Midbrain (tissue), 1 donor: ENCODE measurements at places on chromosomes 16 and 17.

- no peak for DNase-seq
Measured at GRCh38 chr16:29696881-29697331, 17.9 kb downstream of the QPRT start.

GRCh38 chr17:82632451-82632850, 15.8 kb downstream of the WDR45B start:
- no peak for DNase-seq

GRCh38 chr16:66569827-66570405, 3.7 kb downstream of the CMTM1 start:
- no peak for DNase-seq

- DNase-seq = no peak
Measured at GRCh38 chr17:4307179-4307930, 43.6 kb upstream of the ANKFY1 start.

DNA sequence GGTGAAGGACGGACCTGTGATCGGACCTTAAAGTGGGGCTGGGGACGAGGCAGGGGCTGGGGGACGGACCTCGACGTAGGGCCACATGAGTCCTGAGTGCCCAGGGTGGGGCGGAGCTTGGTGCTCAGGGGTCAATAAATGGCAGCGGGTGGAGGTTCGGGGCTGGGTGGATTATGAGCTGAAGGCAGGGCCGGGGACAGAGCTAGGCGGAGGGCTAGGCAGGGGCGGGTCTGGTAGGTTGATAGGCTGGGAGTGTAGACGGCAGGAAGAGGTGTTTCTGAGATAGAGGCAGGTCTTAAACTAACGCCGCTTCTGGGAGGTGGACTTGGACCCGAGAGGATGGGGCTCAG, 733 bp downstream of the CHRNB1 start:
- DNase-seq = no peak

GRCh38 chr17:1486802-1487695, 5.4 kb downstream of the MYO1C start:
- DNase-seq = no peak

GRCh38 chr16:68752602-68753001, 15.5 kb downstream of the CDH1 start:
- DNase-seq = no peak

GRCh38 chr16:56841659-56842058, 23.3 kb upstream of the SLC12A3 start:
- DNase-seq = no peak

GRCh38 chr16:2200313-2200712, 3.9 kb upstream of the CASKIN1 start:
- no peak for DNase-seq

GRCh38 chr16:49431040-49431439, 57.4 kb downstream of the C16orf78 start:
- no peak for DNase-seq

- no peak for DNase-seq
Measured at GRCh38 chr16:84479716-84480450, 24.6 kb downstream of the MEAK7 start.
